ENCODE measurements at places on chromosomes 4 and X.

DNA sequence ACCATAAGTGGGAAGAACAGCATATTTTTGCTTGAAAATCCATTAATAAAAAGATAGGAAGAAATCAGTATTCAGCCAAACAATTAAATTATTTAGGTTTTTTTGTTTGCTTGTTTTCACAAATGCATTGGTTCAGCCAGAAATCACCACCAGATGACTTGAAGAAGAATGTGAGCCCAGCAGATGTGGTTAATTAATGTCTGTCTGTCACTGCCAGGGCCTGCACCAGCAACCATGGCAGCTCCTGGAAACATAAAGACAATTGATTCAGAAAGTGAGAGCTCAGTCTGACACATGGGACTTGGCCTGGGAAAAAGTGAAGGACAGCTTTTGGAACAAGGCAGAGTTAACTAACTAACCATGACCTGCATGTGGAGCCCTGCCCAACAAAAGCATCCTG, 74.0 kb downstream of the MAOB start:
- DNase-seq, result no peak

- DNase-seq, result no peak
These were observed 861 bp upstream of the DTHD1 start for GRCh38 chr4:36280555-36280954.

DNA sequence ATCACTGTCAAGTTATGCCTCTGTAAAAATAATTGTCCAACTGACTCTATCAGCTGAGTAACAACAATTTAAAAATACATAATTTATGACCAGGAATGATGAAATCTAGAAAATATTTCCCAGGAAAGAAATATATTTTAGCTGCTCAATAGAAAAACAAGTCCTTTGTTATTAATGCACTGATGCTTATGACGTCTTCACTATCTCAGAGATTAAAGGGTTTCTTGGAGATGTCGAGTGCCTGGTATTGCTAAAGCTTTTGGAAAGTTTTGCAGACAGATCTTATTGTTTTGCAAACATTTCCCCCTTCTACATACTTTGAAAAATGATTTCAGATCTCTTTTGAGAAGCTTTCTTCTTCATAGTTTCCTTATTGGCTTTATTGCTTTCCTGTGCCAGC, 154.6 kb upstream of the RPS6KA3 start:
- no peak for DNase-seq

GRCh38 chrX:9033179-9033578, 748 bp downstream of the FAM9B start:
- DNase-seq, result no peak

GRCh38 chr4:150209140-150209829, 131.0 kb downstream of the DCLK2 start:
- peak; percentile 36 for DNase-seq

DNA sequence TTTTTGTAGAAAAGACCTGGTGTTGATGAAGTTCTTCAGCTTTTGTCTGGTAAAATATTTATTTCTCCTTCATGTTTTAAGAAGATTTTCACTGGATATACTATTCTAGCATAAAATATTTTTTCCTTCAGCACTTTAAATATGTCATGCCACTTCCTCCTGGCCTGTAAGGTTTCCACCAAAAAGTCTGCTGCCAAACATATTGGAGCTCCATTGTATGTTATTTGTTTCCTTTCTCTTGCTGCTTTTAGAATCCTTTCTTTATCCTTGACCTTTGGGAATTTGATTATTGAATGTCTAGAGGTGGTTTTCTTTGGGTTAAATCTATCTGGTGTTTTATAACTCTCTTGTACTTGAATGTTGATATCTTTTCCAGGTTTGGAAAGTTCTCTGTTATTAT, 35.6 kb upstream of the NMU start:
- no peak for DNase-seq

DNA sequence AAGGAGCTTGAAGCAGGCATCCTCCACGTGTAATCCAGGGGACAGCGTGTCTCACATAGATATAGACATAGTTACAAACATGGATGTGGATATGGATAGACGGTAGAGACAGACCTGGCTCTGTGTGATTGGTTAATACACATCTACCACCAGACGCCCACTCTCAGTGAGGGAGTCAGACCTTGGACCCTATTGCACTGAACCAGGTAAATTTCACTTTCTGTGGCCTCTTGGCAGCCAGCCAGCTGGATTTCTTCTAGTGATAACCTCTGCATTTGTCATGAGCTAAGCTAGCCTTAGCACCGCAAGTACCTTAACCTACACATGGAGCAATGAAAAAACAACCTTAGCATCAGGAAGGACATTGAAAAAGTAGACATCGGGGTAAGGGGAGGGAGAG, 79.2 kb upstream of the ACSL4 start:
- no peak for DNase-seq
